Left ventricle myocardium inferior (tissue), 1 donor: ENCODE measurements at places on chromosomes 7 and 10. TPM values are rescaled to one million over a fixed set of nuclear protein-coding genes. Genes with fewer than 3 reads are reported as not detected.

CYP26C1 gene
- total RNA-seq, result not detected

DNA sequence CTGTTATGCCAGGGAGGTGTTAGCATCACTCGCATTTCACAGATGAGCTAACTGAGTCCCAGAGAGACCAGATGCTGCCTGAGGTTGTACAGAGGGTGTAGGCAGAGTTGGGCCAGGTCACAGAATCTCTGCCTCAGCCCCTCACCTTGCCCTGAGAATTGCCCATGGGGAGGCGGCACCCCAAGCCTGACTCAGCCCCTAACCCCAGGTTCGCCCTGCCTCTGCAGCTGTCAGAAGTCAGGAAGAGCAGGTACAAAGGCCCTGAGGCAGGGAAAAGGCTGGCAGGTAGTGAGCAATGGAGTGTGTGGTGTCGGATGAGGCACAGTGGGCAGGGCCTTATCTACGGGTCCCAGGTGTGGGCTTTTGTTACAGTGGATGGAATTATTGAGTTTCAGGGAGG lies 79.4 kb downstream of the MYL10 start:
- DNase-seq, result no peak

DNA sequence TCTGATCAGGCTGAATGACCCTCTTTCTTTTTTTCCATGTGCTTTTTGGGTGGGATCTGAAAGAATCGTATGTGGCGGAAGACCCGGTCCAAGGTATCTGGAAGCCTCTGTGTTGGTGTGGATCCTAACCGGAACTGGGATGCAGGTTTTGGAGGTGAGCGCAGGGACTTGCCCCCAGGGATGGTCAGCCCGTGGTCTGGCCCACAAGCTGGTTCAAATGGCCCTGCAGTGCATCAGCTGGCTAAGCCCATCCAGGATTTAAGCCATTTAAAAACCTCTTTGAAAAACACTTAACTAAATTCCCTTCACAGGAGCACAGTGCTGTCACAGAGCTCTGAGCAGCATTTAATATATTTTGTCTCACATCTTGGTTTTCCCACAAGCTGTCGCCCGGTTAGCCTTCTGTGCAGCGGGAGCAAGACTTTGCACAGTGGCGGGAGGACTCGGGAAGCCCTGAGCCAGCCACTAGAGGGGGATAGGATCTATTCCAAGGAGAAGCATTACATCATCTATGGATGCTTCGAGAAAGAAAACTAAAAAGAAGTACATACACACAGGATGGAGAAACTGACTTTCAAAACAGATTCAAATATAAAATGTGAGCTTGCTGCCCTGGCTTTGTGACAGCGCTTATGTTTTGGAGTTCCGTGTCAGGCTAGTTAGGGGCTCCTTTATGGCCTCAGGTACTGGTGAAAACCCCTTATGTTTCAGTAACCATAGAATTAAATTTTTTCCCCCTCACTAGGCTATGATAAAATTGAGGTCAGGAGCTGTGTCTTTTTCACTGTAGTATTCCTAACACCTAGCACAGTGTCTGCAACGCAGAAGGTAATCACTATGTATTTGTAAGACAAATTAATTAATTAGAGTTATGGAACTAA lies 11.3 kb downstream of the CPA2 start:
- peak; percentile 39 for DNase-seq

RBP3 gene
- not detected for total RNA-seq

DNA sequence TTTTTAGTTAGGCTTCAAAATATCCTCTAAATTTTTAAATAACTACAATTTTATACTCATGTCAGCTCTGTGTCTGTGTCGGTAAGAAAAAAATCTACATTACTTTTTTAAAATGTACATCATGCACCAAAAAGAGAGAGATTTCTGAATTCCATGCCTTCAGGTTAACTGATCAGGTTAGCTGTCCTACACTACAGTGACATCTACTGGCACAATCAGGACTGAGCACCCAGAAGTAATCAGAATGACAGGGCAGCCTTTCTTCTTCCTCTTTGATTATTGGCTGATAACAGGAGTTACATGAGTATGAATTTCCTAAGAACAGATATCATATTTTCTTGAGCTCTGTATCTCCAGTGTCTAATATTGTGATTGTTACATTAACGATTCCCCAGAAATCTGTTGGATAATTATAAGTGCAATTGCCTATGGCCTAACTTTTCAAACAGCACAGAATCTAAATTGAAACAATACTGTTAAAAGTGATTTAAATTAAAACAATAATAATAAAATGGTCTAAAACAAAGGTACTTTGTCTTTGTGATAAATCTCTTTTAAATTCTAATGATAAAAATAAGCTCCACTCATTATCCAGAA lies 41.8 kb upstream of the HYCC1 start:
- no peak for DNase-seq
